ENCODE measurements at places on chromosomes 16 and 17.
A peak's percentile ranks its signal among the peaks of the same experiment; 100 is the strongest.

DNA sequence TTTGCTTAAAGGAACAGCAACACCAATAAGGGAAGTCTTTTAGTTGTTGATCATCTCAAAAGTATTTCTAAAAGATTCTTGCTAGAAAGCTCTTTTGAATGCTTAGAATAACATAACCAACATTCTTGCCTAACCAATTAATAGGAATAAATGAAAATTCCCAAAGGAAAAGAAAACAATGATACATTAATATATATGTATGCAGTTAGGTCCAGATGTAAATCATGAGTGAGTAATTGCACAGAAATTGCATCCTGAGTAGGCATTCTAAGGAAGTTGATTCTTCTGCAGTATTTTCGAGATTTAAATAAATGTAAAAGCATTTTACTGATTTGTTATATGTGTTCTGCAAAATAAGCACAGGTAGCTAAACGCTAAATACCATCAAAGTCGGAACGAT, 22.1 kb downstream of the COX10 start:
- no peak for DNase-seq

- peak; percentile 70 for DNase-seq
Observed at GRCh38 chr17:17028059-17028877, 14.0 kb upstream of the MPRIP start.

GRCh38 chr16:14186795-14187221, 115.7 kb downstream of the MRTFB start:
- DNase-seq, result no peak

- DNase-seq, result peak; percentile 93
Observed at GRCh38 chr17:45149037-45149668, 878 bp downstream of the HEXIM1 start.

DNA sequence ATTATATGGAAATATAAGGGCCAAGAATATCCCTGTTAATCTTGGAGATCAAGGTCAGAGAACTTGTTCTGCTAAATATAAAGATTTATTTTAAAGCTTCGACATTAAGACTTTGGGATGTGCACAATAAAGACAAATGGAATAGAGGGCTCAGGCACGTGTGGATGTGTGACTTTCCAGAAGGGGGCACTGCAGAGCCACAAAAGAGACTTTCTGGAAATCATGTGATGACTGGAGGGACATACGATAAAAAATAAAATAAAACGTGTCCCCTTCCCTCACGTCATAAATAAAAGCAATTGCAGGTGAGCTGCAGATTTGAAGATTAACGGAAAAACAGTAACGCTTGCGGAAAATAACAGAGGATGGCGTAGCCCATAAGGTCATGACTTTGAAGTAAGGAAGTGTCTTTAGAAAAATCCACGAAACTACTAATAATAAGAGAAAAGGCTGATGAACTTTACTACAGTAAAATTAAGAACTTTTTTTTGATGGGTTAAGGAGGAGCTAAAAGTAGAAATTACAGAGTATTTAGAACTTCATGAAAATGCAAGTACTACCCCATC, 9.4 kb upstream of the ENGASE start:
- peak; percentile 35 for DNase-seq

DNA sequence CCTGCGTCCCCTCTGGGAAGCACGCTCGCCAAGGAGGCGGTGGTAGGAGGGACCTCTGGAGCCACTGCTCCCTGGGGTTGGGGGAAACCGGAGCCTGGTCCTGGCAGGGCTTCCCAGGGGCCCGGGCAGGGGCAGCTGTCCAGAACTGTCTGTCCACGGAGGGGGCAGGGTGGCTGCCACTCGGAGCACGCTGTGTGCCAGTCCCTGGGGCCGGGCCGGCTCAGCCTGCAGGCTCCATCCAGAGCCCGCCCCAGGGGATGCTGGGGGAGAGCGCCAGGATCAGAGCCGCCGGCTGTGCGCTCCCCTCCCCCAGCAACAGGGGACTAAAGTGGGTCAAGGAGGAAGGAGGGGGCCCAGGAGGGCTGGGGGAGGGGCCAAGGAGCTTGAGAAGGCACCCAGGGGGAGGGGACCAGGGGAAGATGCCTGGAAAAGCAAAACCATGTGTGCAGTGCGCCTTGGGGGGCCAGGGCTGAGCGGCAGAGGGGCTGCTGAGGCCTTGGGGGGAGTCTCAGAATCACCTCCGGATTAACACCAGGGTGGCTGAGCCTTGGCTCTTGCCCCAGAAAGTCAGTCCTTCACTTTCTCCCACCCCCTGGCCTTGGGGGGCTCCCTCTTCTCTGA, 21.3 kb downstream of the ZNF423 start:
- peak; percentile 56 for DNase-seq

DNA sequence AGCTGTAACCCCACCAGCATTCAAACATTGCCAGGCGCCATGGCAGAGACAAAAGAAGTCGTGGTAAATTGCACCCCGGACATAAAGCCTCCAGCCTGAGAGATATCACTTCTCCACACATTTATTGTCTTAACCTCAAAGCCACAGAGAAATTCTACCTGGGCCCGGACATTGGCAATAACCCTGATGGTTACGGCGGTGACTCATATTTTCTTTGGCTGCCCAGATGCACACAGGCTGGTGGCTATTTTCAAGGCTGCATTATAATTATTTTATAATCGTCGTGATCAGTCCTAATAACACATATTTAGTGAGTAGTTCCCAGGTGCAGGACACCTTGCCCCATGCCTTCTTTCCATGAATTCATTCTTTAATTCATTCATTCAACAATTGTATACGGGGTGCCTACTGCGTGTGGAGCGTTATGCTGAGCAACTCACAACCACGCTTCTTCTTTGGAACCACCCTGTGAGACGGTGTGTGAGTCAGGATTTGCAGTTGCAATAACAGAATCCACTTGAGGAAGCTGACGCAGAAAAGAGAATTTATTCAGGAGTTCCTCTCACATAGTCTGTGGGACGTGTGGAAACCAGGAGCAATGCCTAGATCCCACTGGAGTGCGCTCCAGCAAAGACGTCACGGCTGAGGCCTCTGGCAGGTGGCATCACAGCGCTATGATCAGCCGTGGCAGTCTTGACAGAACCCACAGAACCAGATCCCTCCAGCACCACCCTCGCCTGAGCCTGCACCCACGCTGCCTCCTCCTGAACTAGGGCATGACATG, 245.7 kb downstream of the FOXL1 start:
- DNase-seq, result no peak

- no peak for DNase-seq
Observed at GRCh38 chr17:58279736-58280479, 827 bp downstream of the MPO start.
